Diencephalon (tissue), 1 donor: ENCODE measurements at places on chromosomes 16 and 17. TPM values are rescaled to one million over a fixed set of nuclear protein-coding genes. Genes with fewer than 3 reads are reported as not detected.

The CPNE7 gene
- 46.1 TPM for total RNA-seq

The ABCC11 gene
- 0.46 TPM for total RNA-seq

The HSF5 gene
- 0.23 TPM for total RNA-seq

The NT5M gene
- total RNA-seq, result 4.6 TPM

The NTN3 gene
- 5.1 TPM for total RNA-seq

The SULT1A3 gene
- 1.6 TPM for total RNA-seq

The SCNN1G gene
- total RNA-seq, result 0.23 TPM

The KRTAP4-5 gene
- total RNA-seq, result not detected
